Stimulated activated CD8-positive, alpha-beta memory T cell treated with anti-CD3 and anti-CD28 coated beads, Interleukin-15, amount 100 ng/mL, for 48 hours (primary cell): ENCODE measurements at places on chromosomes 13 and 19.

GRCh38 chr19:13718733-13719132 lies 45.6 kb upstream of the MRI1 start:
- no peak for DNase-seq

GRCh38 chr19:34649886-34650543 lies 26.9 kb downstream of the SCGB2B2 start:
- no peak for DNase-seq

DNA sequence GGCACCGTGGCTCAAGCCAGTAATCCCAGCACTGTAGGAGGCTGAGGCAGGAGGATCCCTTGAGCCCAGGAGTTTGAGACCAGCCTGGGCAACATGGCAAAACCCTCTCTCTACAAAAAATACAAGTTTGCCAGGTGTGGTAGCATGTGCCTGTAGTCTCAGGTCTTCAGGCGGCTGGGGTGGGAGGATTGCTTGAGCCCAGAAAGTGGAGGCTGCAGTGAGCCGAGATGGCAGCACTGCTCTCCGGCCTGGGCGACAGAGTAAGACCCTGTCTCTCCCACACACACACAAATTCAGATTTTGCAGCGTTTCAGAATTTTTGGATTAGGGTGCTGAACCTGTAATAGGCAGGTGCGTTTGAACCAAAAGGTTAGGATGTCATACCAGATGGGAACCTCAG lies 2.2 kb downstream of the RPS11 start:
- DNase-seq = no peak

DNA sequence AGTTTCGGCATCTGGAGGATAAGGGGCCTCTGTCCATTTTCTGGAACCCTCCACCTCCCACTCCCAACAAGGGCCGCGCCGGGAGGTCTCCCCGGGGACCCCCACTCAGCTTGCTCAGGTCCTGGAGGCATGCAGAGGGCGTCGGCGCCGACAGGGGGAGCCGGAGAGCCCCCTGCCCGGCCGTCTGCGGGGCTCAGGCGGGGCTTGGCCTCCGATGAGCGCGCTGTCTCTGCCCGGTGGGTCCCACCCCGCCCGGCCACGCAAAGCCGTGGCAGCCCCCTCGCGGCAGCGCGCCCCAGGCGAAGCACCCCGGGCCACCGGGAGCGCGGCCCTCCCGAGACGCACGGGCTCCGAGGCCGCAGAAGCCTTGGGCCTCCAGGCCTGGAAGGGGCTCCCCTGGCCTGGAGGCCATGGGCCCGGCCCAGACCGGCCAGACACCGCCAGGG lies 149.7 kb upstream of the ZNF536 start:
- DNase-seq = no peak

DNA sequence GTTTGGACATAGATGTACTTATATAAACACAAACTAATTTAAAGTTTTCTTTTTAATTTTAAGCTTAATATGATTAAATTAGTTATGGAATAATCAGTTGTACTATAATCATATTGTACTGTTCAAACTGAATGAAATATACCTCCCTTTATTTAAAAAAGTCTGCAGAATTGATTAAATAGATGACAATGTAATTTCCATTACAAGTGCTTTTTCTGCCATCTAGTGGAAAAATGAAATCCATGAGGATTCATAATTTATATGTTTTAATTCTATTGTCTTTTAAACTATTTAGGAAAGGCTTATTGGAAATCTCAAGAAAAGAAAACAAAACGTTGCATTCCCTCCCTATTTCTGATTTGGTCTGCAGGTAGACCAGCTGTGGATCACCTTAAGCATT lies 30.9 kb downstream of the MZT1 start:
- DNase-seq = no peak

GRCh38 chr13:96730676-96731075 lies 263.6 kb downstream of the OXGR1 start:
- no peak for DNase-seq

GRCh38 chr13:45852494-45852893 lies 941 bp upstream of the SIAH3 start:
- no peak for DNase-seq

GRCh38 chr13:72062566-72062965 lies 195.6 kb upstream of the DACH1 start:
- no peak for DNase-seq

GRCh38 chr19:34489175-34489574 lies 7.6 kb downstream of the WTIP start:
- no peak for DNase-seq

GRCh38 chr13:71522941-71523526 lies 344.0 kb downstream of the DACH1 start:
- no peak for DNase-seq

DNA sequence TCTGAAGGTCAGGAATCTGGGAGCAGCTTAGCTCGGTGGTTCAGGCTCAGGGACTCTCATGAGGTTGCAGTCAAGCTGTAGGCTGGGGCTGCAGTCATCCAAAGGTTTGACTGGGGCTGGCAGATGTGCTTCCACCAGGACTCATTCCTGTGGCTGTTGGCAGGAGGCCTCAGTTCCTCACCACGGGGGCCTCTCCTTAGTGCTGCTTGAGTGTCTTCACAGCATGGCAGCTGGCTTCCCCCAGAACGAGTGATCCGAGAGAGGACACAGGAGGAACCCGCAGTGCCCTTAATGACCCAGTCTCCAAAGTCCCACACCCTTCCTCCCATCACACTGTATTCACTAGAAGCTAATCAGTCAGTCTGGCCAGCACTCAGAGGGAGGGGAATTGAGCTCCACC lies 38.7 kb upstream of the EHD2 start:
- DNase-seq = no peak

DNA sequence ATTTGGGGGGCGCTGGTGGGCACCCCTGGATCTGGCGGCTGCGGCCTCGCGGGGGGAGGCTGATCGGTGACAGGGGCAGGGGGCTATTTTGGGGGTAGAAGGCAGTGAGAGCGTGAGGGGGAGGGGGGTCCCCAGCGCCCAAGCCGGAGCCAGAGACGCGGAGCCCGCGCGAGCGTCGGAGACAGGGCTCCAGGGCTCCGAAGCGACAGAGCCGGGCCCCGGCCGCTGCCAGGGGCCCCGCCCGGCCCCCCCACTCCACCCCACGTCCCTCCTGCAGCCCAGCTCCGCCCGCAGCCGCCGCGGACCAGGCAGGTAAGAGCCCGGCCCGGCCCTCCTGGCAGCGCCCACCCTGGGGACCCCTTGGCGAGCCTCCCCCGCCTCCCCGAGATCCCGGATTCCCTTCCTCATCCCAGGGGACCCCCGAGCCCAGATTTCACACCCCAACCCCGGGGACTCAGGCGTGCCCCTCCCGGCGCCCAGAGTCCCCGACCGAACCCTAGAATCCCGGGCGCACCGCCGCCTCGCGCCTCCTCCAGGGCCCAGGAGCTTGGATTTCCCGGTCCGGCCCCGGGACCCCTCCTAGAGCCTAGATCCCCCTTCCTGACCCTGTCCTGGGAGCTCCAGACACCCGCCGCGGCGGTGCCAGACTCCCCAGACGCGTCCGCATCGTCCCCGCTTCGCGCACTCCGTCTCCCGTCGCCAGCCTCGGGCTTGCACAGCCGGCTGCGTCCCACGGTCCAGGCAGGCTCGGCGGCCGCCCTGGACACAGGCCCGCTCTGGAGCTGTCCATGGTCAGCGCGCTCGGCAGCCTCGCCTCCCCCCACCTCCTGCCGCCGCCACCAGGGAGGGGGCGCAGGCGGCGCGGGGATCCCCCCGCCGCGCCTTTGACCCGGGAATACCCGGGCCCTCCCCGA lies at the start of gene PPFIA3:
Gene PPFIA3 (plus strand): TSS at position 134 of the 914 bp plus-strand sequence. CDS start 8,330 bp downstream, outside the sequence.
- no peak for DNase-seq

DNA sequence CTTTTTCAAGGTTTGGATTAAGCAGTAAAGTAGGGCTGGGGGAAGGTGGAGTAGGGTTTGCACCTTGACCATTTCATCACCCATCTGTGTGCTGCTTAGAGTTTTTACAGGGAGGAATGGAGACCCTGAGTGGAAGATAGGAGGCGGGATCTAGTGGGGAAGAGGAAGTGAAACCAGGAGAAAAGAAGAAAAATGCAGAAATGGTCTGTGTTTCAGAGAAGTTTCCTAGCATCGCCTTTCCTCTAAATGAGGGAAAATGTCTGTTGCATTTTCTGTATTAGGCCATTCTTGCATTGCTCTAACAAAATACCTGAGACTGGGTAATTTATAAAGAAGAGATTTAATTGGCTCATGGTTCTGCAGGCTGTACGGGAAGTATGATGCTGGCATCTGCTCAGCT lies 64.1 kb downstream of the TPT1 start:
- no peak for DNase-seq

GRCh38 chr13:108176685-108177274 lies 38.6 kb downstream of the LIG4 start:
- peak; percentile 19 for DNase-seq

- DNase-seq = no peak
These were observed 12.7 kb downstream of the CEACAM21 start for GRCh38 chr19:41588497-41589209.

GRCh38 chr13:43653395-43653794 lies 133.4 kb downstream of the ENOX1 start:
- no peak for DNase-seq
